ENCODE measurements at places on chromosomes 13 and 19.

- peak; percentile 48 for DNase-seq
Observed at GRCh38 chr13:24161010-24161775, 673 bp downstream of the SPATA13 start.

DNA sequence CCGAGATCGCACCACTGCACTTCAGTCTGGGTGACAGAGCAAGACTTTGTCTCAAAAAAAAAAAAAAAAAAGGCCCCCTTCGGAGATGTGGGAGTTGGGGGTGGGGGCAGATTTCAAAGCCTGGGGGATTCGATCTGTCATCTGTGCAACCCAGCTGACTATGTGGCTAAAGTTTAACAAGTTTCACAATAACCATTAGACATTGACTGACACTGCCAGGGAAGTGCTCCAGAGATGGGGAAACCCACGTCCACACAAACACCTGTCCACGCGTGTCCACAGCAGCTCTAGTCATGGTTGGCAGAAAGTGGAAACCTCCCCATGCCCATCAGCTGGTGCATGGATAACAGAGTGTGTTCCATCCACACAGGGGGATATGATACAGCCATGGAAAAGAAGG, 37.6 kb upstream of the HOMER3 start:
- no peak for DNase-seq

- no peak for DNase-seq
Observed at GRCh38 chr13:36288794-36289391, 8.7 kb downstream of the CCDC169 start.

DNA sequence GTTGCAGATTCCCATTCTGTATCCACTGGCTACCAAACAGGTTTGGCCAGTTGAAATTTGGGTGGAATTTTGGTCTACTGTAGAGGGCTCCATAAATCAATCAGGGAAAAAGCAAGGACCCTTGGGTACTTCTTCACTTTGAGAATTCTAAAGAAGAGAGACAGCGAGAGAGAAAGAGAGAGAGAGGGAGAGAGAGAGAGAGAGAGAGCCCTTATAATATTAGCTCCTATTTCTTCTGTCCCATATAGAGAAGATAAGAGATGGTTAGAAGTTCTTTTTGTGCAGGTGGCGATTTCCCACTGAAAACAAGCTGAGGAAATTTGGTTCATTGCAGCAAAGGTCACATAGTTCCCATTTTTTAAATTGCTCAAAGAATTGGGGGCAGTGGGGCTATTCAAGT, 88.6 kb upstream of the ZNF536 start:
- no peak for DNase-seq
